ENCODE measurements at places on chromosomes 12 and 14.

DNA sequence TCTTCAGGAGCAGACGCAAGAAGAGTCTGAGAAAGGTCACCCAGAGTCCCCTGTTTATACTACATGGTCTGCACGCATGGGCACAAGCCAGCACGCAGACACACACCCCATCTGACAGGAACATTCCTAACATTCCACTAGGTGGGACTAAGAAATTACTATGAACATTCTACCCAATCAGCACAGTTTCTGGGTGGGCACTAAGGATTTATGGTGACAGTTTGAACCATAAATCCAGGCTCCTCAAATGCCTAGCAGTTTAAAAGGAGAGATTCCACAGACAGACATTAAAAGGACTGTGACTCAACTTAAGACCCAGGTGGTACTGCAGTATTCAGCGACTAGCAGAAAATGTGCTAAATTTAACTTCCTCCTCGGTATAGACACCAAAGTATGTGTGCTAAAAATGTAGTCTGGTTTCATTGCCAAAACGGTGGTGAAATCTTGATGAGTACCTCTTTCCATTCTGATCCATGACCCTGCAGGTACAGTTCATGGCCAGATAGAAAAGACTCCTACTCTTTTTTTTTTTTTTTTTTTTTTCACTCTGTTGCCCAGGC, 16.2 kb downstream of the ABHD4 start:
- no peak for DNase-seq

- no peak for DNase-seq
These were observed 352.3 kb upstream of the TMPO start for GRCh38 chr12:98162906-98163678.

DNA sequence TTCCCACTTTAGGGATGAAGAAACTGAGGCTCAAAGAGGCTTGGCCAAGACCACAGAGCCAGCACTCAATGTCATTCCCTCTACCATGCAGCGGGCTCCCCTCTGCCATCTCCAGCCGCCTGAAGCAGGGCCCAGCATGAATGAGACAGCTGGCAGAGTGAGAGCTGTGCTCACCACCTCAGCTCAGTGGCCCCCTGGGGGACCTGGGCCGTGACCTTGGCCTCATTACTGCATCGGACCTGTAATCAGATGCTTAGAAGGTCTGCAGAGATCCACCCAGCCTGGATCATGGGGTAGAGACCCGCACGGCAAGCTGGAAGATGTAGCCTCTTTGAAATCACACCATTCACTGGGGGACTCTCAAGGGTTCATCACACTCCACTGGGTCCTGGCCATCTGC, 22.7 kb upstream of the CORO1C start:
- DNase-seq, result no peak

DNA sequence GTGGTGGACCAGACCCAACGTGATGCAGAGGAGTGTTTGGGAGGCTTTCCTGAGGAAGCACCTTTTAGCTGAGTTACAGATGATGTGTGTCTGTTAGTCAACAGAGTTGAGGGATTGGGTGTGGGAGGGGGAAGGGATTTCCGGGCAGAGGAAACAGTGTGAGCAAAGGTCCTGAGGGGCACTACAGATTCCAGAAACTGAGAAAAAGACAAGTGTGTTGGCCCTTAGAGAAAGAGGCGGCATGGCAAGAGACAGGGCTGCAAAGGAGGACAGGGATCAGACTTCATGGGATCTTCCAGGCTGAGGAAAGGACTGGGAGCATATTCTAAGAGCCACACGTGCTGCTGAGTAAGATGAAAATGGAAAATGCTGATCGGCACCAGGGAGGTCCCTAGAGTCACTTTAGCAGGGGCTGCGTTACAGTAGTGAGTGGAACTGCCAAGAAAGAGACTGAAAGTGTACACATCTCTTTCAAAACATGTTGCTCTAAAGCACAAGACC, 9.4 kb upstream of the RPS6KL1 start:
- DNase-seq, result no peak

GRCh38 chr12:14956024-14956891, 5.1 kb downstream of the ARHGDIB start:
- DNase-seq, result no peak

DNA sequence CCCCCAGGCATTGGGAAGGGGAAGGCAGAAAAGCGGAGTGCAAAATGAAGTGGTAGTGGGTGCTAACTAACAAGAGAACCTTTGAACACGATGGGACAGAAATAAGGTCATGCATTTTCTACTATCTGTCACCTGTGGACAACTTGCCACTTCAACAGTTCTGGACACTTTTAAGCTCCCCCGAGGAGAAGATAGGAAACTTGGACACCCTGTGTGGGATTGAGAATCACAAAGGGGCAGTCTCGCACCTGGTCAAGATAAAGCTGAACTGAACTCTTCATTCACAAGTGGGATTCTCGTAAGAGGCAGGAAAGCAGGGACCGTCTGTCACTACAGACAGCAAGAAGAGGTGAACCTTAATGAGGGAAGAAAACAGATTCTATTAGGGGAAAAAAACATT, 51.6 kb downstream of the EIF2S3B start:
- DNase-seq, result no peak

DNA sequence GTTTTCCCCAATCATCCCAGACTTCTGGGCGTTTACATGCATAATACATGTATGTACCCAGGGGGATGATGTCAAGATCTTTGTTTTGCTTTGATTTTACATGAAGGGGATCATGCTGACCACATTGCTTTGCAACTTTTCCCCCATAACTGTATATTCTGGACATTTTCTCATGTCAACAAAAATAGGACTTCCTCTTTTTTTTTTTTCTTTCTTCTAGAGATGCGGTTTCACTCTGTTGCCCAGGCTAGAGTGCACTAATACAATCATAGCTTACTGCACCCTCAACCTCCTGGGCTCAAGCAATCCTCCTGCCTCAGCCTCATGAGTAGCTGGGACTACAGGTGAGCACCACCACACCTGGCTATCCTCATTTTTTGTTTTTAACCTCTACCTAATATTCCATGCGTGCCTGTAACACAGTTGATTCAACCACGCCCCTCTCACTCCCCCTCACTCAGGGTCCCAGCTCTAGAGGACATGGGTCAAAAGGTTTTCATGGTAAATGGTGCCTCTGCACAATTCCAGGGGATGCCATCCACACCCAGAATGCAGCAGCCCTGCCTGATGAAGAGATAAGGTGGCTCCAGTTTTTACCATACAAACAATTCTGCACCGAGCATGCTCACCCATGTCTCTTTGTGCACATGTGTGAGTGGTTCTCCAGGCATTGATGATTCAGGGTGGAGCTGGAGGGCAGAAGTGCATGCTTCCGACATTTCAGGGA, 32.0 kb upstream of the CIPC start:
- DNase-seq, result no peak

All from NCI-H1092 (cell line).